ENCODE measurements at places on chromosomes 16 and 17.

GRCh38 chr16:82011199-82011641, at the start of gene SDR42E1:
TSS of gene SDR42E1 (minus strand) at chr16:82011470. CDS start at chr16:82000858, 10,612 bp downstream.
- DNase-seq, result peak; percentile 66

- DNase-seq, result no peak
These were observed 83.6 kb upstream of the NLRP1 start for GRCh38 chr17:5667871-5668270.

DNA sequence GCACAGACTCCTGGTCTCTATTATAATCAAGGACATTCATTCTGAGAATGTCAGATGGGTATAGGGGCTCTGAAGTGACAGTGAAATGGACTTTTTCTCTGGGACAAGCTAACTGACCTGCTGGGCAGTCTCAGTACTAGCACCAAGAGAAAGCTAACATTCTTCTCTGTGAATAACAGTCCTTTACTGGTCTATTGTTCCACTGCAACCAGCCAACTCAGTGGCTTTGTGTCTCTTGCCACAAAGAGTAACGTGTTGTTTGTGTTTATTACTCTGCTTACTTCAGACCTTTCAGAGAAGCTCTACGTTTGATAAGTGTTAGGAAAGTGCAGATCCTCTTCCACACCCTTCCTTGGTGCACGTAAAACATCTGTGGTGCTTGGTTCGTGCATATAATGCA, 61.5 kb upstream of the BCAR1 start:
- no peak for DNase-seq

GRCh38 chr17:14304773-14305517, 4.1 kb downstream of the HS3ST3B1 start:
- no peak for DNase-seq

DNA sequence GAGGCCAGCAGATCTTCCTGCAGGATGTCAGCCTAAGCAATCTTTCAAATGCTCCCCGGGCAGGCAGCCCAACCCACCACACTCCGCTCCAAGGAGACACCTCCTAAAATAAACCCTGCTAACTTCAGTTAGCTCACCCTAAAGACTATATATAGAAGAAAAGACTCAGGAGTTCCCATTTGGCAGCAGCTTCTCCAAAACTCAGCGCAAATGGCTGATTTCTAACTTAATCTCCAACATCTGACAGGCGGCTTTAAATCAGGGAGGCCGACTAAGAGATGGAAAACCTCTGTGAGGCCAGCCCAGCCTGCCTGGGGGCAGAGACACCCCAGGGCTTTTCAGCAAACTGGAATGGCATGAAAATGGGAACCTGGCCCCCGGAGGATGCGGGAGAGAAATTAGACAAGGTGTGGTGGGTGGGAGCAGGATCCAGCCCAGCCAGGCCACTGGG, 91.6 kb downstream of the XYLT1 start:
- no peak for DNase-seq

DNA sequence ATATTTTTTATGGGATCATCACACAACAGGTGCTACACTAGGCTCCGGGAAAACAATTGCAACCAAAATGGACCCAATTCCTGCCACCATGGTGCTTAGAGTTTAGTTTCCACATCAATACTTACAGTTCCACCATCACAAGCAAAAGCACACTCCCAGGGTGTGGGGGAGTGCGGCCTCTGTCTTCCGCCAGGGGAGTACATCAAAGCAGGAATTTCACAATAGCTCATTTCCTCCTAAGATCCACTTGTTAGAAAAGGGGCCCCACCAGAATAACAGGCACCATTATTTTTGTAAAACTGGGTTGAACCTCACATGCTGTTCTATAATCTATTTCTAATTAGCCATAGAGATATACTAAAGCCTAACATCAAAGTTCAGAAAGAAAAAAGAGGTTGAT, 44.3 kb upstream of the PSMD7 start:
- DNase-seq, result no peak

- DNase-seq, result no peak
These were observed 16.2 kb downstream of the OTOP3 start for GRCh38 chr17:74951680-74952421.

GRCh38 chr17:76002100-76002499, 1.4 kb downstream of the CDK3 start:
- no peak for DNase-seq

- DNase-seq, result no peak
These were observed 62.3 kb upstream of the CDH5 start for GRCh38 chr16:66304151-66304550.

- DNase-seq, result peak; percentile 37
These were observed 661 bp downstream of the GIT1 start for GRCh38 chr17:29588562-29589411.

DNA sequence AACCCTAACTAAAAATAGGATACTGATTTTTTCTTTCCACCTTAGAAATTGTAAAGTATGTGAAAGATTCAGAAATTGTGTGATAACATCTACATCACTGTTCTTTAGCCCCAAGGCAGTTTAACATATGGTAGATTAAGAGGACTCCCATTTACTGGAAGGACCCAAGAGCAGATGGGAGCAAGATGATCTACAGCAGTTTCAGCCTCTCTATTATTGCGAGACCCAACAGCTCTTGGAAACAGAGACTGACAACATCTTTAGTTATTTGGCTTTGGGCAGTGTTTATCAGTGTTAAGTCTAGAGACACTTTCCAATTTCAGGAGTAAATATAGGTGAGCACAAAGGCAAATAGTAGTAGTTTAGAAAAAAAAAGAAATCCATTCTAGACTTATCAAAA, 124.9 kb upstream of the CORO6 start:
- DNase-seq, result no peak

DNA sequence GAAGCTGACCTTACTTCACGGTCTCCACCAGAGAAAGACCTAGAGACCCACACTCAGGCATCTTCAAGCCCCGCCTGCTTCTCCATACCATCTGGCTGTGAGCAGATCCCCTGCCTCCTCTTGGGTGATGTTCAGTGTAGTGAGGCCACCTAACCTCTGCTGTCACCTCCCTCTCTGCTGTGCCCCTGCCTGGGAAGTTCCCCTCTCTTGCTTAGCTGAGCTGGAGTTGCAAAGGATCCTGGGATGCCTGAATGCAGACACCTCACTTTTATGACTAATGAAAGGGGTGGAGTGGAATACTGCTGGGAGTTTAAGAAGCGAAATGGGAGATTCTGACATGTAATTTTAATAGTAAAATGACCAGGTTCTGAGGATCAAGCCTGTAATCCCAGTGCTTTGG, 5.8 kb downstream of the IRX3 start:
- no peak for DNase-seq

DNA sequence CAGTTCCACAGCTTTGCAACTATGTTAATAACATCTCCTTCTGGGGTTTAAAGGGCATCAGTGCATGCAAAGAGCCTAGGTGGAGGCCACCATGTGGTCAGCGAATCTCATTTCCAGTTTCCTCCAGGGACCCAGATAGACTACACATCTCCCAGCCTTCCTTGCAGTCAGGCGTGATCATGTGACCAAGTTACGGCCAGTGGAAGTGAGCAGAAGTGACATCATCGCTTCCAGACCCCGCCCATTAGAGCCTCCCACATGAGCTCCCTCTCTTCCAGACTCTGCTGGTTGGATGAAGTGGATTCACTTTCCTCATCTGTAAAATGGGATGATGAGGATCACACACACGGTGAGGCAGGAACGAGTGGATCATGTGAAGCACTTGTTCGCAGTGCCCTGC, 27.4 kb upstream of the KDM8 start:
- DNase-seq, result no peak

Measured in GM10248 (cell line).